ENCODE measurements at places on chromosomes 3 and 15.

DNA sequence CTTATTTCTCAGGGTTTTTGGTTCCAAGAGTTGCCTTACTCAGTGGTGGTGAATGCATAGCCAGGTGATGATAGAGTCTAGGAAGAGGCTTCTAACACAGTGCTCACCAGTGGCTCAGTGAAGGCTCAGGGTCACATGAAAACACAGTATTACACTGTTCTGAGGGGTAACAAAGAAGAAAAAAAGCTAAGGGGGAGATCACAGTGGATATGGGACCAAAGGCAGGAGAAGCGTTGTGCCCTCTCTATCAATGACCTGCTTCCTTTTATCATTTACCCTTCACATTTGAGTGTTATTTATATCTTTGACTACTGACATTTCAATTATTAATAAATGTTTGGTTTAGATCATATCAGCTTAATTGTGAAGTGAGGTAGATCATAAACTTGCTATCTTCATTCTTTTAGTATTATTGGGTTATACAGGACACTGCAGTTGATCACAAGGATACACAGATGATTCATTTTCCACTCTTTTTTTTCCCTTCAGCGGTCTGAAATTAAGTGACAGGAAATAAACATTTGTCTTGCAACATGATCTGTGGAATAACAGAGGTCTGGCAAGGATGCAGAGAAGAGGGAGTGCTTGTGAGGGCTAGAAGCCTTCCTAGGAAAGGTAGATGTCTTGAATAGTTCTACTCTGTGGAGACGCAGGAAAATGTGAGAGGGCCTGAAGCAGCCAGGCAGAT, 171.7 kb downstream of the C3orf38 start:
- no peak for DNase-seq

GRCh38 chr3:64021922-64022321, 1.4 kb downstream of the PSMD6 start:
- no peak for DNase-seq

DNA sequence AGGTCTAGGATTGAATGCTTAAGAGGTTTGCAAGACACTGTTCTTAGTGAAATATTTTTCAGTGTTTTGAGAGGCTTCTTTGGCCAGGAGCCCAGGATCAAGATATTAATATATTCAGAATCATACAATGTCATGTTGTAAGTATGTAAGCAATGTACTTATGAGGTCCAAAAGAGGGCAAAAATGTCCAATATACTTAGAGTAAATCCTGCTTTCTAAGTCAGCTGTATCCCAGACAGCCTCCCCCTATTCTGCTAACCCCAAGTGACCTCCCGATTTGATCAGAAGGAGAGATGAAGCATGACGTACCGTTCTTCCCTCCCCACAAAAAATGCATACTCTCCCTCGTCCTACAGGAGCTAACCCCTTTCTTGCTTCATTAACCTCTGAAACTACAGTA, 70.9 kb downstream of the CHAC1 start:
- no peak for DNase-seq

DNA sequence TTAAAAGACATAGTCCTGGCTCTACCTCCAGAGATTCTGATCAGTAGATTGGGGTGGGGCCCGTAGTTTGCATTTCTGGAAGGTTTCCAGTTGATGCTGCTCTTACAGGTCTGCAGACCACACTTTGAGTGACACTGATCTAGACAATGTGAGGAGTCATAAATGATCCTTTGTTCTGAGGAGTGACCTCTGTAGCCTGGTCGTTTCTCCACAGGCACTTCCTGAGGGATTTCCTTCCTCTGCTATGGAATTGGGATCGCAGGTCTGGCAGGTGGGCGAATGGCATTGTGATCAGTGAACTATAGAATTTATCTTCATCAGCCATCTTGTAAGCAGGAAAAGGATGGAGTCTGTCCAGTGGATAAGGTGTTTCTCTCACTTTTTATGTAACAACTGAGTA, 5.5 kb downstream of the GFM1 start:
- DNase-seq: no peak

DNA sequence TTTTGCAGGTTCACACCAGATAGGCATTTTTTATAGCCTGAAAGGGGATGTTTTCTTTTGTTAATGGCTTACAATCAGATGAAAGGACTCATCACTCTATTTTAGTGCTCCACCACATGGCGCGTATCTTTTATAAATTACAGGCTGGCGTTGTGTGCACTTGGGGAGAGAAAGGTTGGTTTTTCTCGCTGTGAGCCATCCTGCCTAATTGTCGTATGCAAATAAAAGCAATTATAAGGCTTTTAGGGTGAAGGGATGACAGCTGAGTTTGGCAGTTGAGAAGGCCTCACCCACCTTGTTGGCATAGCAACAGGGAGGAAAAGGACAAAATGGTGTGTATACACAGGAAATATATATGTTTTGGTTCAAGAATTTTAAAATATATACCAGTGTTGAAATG, 268.0 kb downstream of the NR2F2 start:
- no peak for DNase-seq

DNA sequence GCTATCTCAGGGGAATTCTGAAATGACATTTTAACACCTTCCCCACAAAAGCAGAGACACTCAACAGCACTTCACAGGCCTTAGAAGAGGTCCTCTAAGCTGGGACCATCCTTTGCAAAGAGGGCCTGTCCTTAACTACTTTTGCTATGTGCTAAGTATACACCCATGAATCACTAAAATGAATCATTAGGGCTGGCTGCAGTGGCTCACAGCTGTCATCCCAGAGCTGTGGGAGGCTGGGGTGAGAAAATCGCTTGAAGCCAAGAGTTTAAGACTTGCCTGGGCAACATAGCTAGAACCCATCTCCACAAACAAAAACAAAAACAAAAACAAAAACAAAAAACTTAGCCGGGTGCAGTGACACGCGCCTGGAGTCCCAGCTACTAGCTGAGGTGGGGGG, 53.9 kb upstream of the MELTF start:
- no peak for DNase-seq

GRCh38 chr3:33181229-33181628, 37.4 kb downstream of the SUSD5 start:
- DNase-seq: no peak

DNA sequence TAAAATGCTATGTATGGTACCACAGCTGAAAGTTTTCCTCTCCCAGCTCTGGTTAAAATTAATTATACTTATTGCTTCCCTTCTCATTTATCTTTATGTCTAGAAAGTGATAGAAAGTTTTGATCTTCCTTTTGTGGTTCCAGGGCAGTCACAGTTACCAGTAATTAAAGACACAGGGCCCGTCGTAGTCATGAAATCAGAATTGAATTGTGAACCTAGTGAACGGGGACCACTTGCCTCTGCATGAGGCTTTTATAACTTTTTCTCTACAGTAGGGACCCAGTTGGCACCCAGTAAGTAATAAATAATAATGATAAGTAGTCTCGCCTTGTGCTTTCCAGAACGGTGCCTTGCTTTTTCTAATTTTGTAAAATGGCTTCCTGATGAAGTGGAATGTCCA, 231.7 kb upstream of the SATB1 start:
- no peak for DNase-seq

- DNase-seq: no peak
Observed at GRCh38 chr3:72338942-72339669, 509.1 kb downstream of the SHQ1 start.

DNA sequence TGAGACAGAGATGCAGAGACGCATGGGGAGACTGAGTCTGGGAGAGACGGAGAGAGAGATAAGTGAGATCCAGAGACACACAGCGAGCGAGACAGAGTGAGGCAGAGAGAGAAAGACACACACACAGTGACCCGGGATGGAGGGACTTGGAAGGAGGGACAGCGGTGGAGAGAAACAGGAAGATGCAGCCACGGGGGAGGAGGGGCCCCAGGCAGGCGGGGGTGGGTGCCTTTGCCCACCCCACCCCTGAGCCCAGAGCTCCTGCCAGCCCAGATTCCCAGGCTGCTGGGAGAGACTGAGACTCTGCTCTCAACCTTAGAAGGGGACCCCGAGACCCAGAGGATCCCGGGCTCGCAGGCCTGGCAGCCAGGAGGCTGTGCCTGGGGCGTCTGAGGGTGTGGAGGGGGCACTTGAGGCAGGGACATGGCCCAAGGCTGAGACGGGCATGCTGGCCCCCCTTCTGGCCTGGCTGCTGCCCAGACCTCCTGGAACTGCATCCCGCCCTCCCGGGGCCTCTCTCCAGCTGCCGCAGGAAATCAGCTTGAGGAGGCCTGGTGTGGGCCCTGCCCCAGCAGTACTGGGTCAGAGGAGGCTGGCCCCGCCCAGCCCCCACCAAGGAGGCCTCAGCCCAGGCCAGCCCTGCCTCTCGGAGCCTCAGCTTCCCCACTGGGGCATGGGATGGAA, 18.1 kb downstream of the H1-8 start:
- DNase-seq: no peak

GRCh38 chr3:184873141-184873540, 61.2 kb downstream of the VPS8 start:
- DNase-seq: no peak

- no peak for DNase-seq
Observed at GRCh38 chr15:74159773-74160172, 13.7 kb upstream of the ISLR start.

- no peak for DNase-seq
Observed at GRCh38 chr3:123449997-123450604, 1.2 kb upstream of the ADCY5 start.

DNA sequence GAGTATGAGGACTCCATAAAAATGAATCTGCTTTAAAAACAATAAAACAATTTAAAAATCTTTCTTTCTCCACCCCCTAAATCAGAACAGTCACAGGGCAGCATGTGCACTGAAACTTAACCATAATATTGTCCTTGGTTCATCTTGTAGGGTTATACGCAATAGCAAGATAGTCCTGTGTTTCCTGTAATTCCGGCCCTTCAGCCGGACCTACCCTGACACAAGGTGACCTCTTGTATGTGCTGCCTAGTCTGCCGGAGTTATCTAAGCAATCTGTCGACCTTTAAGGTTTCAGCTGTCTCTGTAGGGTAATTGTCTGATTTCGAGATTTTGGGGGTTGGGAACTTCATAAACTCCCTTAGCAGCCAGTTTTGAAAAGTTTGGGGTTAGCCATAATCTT, 99.9 kb downstream of the DHX36 start:
- DNase-seq: no peak

GRCh38 chr3:193875601-193876321, 260.2 kb upstream of the HES1 start:
- DNase-seq: no peak

GRCh38 chr3:193605876-193606275, 12.9 kb downstream of the OPA1 start:
- peak; percentile 71 for DNase-seq

DNA sequence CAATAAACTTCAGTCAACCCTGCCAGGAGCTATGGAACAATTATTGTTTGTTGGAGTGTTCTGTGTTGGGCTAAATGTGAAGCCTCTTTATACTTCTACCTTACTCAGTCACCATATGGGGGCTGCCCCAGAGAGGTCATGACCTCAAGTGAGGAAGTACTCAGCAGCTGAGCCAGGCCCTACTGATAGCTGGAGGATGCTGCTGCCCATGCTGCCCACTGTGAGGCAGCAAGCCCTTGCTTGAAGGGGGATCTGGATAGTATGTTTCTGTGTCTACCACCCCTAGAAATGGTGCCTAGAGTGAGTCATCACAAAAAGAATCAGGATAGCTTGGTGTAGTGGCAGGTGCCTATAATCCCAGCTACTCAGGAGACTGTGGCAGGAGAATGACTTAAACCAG, 4.5 kb upstream of the RPL24 start:
- no peak for DNase-seq

DNA sequence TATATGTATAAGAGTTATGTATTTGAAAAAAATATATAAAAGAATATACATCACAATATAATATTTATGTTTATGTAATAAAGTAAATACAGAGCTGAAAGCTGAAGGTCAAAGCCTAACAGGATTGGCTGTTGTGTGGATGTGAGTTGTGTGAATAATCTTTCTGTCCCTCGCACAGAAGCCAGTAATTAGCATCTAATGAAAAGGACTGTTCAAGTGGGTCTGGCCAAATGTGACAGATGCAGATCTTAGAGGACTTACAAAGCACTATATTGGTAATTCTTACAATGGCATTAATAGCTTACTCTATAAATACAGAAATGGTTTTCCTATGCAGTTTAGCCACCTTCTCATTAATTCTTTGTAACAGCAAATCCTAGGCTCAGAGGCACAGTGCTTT, 2.4 kb downstream of the MKRN3 start:
- no peak for DNase-seq

- no peak for DNase-seq
Observed at GRCh38 chr15:100777821-100778220, 101.8 kb upstream of the ALDH1A3 start.

- DNase-seq: peak; percentile 60
Observed at GRCh38 chr3:128270559-128271492, 117.5 kb downstream of the EEFSEC start.
